Placental pericyte (primary cell): ENCODE measurements at places on chromosomes 2 and 18. TPM values are rescaled to one million over a fixed set of nuclear protein-coding genes. Genes with fewer than 3 reads are reported as not detected.

The NAT8 gene
- total RNA-seq, result not detected in 2 replicates

The GRHL1 gene
- 0.14 and 0.22 TPM in 2 replicates for total RNA-seq

The SCTR gene
- total RNA-seq, result not detected in 2 replicates

The RND3 gene
- 269 and 815 TPM in 2 replicates for total RNA-seq

The MYCN gene
- total RNA-seq, result 2.1 TPM in 1 of 2 replicates, not detected in the other

The GKN2 gene
- 0.22 TPM in 1 of 2 replicates, not detected in the other for total RNA-seq

The SLC4A3 gene
- 2.6 and 4.4 TPM in 2 replicates for total RNA-seq

The SCYGR5 gene
- total RNA-seq, result not detected in 2 replicates

The UBXN2A gene
- 7.9 and 12.9 TPM in 2 replicates for total RNA-seq

The UPP2 gene
- not detected in 2 replicates for total RNA-seq

The SERPINB12 gene
- total RNA-seq, result not detected in 2 replicates

The HADHA gene
- total RNA-seq, result 115 and 143 TPM in 2 replicates

The ARMC9 gene
- 157 and 512 TPM in 2 replicates for total RNA-seq

The BOLL gene
- not detected in 2 replicates for total RNA-seq

The DSG4 gene
- not detected in 2 replicates for total RNA-seq

The ACOXL gene
- not detected in 2 replicates for total RNA-seq

The DYNAP gene
- total RNA-seq, result not detected in 2 replicates

The GRB14 gene
- total RNA-seq, result not detected in 2 replicates

The EMILIN1 gene
- total RNA-seq, result 189 and 203 TPM in 2 replicates

The DTNA gene
- 8.0 and 11.8 TPM in 2 replicates for total RNA-seq

The DDX18 gene
- 57.1 and 63.1 TPM in 2 replicates for total RNA-seq

The FEV gene
- total RNA-seq, result not detected in 2 replicates

The CABLES1 gene
- total RNA-seq, result 0.72 and 10.5 TPM in 2 replicates
